ENCODE measurements at places on chromosomes 12 and 14.
A peak's percentile ranks its signal among the peaks of the same experiment; 100 is the strongest.

GRCh38 chr12:3229577-3229976, 152.4 kb downstream of the TSPAN9 start:
- DNase-seq: no peak

DNA sequence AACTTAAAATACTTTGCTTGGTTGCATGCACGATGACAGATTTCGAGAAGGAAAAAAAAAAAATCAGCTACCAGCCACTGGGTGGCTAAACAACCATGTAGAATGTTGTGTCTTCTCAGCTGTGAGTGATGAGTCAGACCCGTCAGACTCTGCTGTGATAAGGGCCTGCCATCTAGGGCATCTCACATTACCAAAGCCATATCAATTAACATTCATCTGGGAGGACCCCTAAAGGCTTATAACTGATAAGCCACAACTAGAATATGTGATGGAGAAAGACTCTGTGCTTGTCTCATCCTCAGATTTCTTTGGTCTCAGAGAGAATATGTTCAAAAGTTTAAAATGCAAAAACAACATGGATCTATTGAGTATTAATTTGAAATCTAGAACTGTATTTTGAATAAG, 111.5 kb downstream of the PAX9 start:
- DNase-seq: no peak

- no peak for DNase-seq
Measured at GRCh38 chr12:65533177-65533883, 254.8 kb downstream of the MSRB3 start.

GRCh38 chr14:72554401-72554800, 339.5 kb downstream of the DPF3 start:
- DNase-seq: no peak

DNA sequence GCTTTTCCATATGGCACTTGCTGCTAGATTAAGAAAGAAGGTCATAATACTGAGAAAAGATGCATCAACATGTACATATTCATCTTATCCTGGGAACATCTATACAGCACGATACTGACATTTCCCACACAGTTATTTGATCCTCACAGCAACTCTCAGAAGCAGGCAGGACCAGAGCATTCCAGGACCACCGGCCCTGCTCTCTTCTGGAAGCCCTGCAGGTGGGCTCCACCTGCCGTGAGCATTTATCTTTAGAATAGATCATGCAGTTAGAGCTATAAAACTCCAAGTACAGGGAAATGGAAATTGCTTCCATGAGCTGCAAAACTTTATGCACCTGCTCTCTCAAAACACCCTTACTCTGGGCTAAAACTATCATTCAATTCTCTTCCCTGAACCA, 5.5 kb upstream of the BDKRB1 start:
- DNase-seq: no peak

- DNase-seq: no peak
Measured at GRCh38 chr12:89351489-89352241, 636 bp downstream of the DUSP6 start.

GRCh38 chr14:83992857-83993256, 1537.1 kb upstream of the FLRT2 start:
- no peak for DNase-seq

- DNase-seq: no peak
Measured at GRCh38 chr12:79891506-79892162, 43.3 kb downstream of the PPP1R12A start.

GRCh38 chr12:47841910-47842309, 22.2 kb upstream of the HDAC7 start:
- DNase-seq: no peak

DNA sequence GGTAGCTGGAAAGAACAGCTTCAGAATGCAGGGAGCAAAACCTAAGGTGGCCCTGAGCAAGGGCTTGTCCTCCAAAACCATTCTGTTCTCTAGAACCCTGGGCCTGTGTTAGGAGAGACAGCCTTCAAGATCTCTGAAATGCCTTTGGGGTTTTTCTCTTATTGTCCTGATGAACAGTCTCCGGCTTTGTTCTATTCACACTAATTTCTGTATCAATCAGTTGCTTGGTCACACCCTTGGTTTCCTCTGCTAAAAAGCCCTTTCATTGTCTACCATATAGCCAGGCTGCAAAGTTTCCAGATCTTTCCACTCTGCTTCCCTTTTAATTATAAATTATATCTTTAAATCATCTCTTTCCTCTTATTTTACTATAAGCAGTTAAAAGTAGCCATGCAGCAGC, 219.9 kb upstream of the ARID2 start:
- DNase-seq: no peak

DNA sequence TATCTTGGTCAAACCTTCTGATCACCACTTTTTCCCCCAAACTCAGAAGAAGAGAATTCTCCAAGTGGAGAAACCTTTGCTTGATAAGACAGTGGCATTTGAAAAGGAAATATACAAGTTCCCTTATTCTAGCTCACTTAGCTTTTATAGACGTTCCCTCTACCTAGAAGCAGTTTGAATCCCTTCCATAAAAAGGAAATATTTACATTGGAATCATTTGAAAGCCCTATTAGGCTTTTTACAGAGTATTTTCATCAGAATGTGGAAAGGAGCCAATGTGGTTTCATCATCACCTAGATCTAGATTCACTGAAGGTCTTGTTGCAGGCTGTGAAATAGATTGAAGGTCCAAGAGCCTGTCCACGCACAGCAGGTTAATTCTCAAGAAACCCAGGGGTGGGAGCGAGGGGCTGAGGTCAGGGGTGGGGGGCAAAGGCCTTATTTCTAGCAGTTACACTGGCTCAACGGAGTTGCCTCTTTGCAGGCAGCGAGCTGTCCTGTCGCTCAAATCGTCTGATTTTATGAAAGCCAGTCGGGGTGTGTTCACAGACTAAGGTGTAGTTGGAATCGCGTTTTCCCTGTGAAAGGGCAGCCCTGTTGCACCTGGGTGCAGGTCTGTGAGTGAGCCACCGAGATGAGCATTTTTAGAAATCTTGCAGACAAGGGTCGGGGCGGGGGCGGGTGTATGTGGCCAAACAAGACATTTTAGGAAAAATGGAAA, 45.6 kb downstream of the AACS start:
- no peak for DNase-seq

DNA sequence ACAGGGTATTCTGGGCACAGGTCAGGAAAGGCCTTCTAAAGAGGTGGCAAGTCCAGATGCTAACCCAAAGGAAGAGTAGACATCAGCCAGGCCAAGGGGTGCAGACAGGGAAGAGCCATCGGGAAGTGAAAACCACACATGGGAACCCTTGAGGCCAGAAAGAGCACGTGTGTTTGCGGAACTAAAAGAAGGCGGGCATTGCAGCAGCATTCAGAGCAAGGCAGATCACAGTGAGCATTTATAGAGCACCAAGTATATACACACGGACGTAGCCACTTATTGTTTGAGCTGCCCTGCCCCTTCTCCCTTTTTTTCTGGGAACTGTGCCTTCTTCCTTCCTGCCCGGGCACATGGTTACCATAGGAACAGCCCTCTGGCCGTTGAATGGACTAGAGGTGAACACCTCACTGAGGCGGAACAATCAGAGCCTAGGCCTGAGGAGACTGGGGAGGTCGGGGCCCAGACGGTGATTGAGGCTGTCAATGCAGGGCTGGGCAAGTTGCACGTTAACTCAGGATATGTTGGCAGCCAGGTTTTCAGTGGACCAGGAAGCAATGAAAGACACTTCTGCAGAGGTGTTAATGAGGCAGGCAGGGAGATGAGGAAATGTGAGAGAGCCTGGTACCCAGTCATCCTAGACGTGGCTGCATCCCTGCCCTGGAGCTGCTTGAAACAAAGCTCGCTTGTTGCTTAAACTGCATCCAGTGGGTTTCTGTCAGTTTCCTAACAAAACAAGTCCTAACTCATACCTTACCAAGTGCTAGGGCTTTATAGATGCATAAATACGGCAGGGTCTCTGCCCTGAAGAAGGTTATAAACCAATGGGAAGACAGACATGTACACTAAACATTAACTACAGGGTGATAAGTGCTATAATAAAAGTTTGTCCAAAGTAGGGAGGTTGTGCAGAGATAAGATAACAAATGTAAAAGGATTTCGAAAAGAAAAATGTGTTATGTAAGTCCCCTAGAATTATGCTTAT, 34.2 kb downstream of the MOAP1 start:
- no peak for DNase-seq

DNA sequence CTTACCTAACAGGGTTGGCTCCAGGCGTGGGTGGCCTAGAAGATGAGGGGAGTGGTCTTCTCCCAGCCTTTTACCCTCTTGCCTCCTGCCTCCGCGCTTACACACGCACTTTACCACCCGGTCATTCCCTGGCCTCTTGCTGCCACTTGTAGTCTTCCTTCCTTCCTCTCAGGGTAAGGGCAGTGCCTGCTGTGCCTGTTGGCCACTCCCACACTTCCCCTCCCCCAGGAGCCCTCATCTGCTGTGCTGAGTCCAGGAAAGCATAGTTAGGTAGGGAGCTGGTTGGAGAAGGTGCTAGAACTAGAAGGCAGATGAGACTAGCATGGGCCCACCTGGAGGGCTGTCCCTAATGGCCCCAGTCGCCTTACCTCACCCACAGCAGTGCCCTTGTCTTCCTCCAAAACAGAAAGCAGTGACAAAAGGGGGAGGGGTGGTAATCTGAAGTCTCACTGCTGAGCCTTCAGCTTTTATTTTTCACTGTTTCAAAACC, 54.3 kb upstream of the SRSF5 start:
- no peak for DNase-seq

DNA sequence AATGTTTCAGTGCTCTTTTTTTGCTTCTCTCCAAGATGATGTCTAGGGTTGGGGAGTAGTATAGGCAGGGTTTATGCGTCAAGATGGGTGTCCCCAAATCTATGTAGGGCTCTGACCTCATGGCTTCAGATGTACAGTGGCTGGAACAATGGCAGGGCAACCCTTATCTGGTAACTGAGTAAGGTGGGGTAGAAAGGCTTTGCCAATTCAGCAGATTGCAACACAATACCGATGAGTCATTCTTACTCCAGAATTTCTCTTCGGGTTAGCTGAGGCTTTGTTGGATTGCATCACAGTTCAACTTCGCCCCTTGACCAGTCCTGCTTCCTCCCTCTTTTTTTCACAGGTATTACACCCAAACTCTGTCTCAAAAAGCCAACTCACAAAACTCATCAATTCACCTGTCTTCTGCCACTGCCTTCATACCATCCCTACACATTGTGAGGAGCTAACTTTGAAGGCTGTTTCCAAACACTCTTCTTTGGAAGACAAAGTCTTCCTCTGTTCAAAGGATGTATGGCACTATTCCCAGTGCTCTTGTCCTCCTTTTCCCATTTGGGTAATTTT, 190.2 kb upstream of the CNOT2 start:
- peak; percentile 8 for DNase-seq

DNA sequence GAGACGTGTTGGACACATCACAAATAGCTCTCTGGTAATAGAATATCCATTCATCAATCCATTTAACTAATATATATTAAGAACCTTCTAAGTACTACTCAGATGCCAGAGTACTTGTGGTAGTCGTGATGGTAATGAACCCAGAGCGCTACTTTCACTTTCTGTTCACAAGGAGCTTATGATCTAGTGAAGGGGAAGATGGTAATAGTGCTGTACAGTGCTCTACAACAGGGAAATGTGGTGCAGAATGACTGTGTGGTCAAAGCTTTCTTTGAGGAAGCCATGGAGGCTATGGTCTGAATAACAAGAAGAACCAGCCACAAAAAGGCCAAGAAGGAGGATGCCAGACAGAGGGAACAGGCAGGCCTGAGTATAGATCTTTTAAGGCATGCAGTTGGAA, 212.0 kb downstream of the PTPRO start:
- peak; percentile 71 for DNase-seq

- DNase-seq: no peak
Measured at GRCh38 chr12:75921622-75922289, 109.8 kb downstream of the PHLDA1 start.

- peak; percentile 90 for DNase-seq
Measured at GRCh38 chr12:54428050-54429013, 9.3 kb upstream of the ITGA5 start.

GRCh38 chr14:52020161-52020714, 30.9 kb downstream of the RTRAF start:
- DNase-seq: no peak

GRCh38 chr12:78617683-78618082, 246.9 kb upstream of the SYT1 start:
- DNase-seq: no peak

DNA sequence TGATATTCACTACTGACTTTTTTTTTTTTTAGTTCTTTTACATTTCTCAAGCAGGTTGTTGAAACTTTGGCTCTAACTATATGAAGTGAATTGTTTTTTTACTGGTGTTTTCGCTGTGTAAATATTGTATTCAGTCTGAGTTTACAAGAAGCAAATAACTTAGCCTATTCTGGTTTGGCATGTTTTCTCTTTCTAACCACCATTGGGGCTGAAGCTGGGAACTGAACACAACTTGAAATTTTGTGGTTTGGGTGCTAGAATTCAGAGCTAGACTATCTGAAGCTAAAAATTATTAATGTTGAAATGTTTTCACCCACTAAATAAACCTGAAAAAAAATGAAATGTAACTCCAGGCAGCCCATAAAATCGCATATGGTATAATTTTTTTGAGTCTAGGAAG, 37.2 kb downstream of the RAD51B start:
- DNase-seq: no peak

DNA sequence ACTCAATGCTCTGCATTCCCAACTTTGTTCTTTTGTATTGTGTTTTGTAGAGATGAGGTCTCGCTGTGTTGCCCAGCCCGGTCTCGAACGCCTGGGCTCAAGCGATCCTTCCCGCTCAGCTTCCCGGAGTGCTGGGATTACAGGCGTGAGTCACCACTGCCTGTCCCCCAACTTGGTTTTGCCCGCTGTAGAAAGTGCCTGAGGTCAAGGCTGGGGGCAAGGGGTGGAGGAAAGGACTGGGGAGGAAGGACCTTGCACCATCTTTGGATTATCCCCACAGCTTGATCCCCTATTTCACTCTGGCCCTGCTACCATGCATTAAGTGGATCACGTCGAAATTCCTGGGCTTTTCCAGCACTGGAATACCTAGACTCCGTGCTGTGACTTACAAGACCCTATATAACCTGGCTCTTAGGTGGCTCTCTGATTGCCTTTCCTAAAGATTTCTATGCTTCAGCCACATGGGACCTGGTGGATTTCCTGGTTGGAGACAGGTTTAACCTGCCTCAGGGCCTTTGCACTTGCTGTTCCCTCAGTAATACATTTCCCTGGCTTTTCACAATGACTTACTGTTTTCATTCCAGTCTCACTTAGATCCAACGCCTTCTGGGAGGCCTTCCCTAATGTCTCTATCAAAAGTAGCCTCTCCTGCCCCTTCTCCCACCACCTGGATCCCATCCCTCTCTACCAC, 608 bp upstream of the PIANP start:
- no peak for DNase-seq

GRCh38 chr12:62986844-62987243, 51.9 kb upstream of the PPM1H start:
- no peak for DNase-seq

GRCh38 chr12:92426332-92426731, 276.5 kb upstream of the PLEKHG7 start:
- DNase-seq: no peak

DNA sequence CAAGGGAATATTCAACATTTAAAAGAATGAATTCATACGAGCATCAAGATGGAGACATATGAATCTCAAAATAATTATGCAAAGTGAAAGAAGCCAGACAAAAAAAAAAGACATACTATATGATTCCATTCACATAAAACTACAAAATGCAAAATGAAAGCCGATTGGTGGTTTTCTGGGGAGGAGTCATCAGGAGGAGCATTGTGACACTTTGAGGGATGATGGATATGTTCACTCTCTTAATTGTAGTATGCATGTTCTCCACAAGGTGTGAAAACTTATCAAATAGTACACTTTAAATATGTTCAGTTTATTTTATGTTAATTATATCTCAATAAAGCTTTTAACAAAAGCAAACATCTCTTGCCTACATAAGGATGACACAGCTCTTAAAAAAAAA, 13.5 kb downstream of the OLR1 start:
- DNase-seq: no peak

GRCh38 chr12:68294251-68294650, 37.9 kb downstream of the MDM1 start:
- no peak for DNase-seq
